MCF 10A (cell line): ENCODE measurements at places on chromosomes 16 and 17. TPM values are rescaled to one million over a fixed set of nuclear protein-coding genes. Genes with fewer than 3 reads are reported as not detected.

SEZ6 gene
- total RNA-seq, result not detected in 2 replicates

OSGIN1 gene
- 3.7 and 6.3 TPM in 2 replicates for total RNA-seq

GNGT2 gene
- total RNA-seq, result not detected in 2 replicates

CHCT1 gene
- not detected in 2 replicates for total RNA-seq

CACNA1H gene
- not detected in 2 replicates for total RNA-seq

TAC4 gene
- not detected in 2 replicates for total RNA-seq

TMEM235 gene
- not detected in 2 replicates for total RNA-seq

SLC13A2 gene
- total RNA-seq, result not detected in 2 replicates

CACNA1G gene
- not detected in 2 replicates for total RNA-seq

CNGB1 gene
- total RNA-seq, result 0.17 TPM in 1 of 2 replicates, not detected in the other

MFAP4 gene
- total RNA-seq, result not detected in 2 replicates

MTSS2 gene
- 75.8 and 78.7 TPM in 2 replicates for total RNA-seq

TAT gene
- total RNA-seq, result not detected in 2 replicates

KRTAP4-9 gene
- not detected in 2 replicates for total RNA-seq

GRIN2A gene
- not detected in 2 replicates for total RNA-seq

GPR179 gene
- total RNA-seq, result 0.09 and 0.37 TPM in 2 replicates

PRR29 gene
- not detected in 2 replicates for total RNA-seq

ITGAD gene
- not detected in 2 replicates for total RNA-seq

SEPTIN1 gene
- total RNA-seq, result 1.3 and 1.7 TPM in 2 replicates

CETP gene
- total RNA-seq, result not detected in 2 replicates

CA4 gene
- total RNA-seq, result not detected in 2 replicates

NAE1 gene
- 65.5 and 65.7 TPM in 2 replicates for total RNA-seq

LAT gene
- total RNA-seq, result 4.4 and 4.8 TPM in 2 replicates

CCL16 gene
- not detected in 2 replicates for total RNA-seq

GPR142 gene
- not detected in 2 replicates for total RNA-seq

ITGB3 gene
- 0.98 and 1.1 TPM in 2 replicates for total RNA-seq

SLC38A8 gene
- not detected in 2 replicates for total RNA-seq

CRHR1 gene
- not detected in 2 replicates for total RNA-seq

MLKL gene
- total RNA-seq, result 12.1 and 14.2 TPM in 2 replicates

CCL4L2 gene
- total RNA-seq, result not detected in 2 replicates

TMC8 gene
- total RNA-seq, result not detected in 2 replicates

PRR11 gene
- 35.7 and 48.5 TPM in 2 replicates for total RNA-seq

TBC1D26 gene
- total RNA-seq, result not detected in 2 replicates

CDH3 gene
- total RNA-seq, result 74.4 and 107 TPM in 2 replicates

SLC5A11 gene
- not detected in 2 replicates for total RNA-seq

PNMT gene
- total RNA-seq, result not detected in 2 replicates

C1QTNF8 gene
- total RNA-seq, result not detected in 2 replicates

CLEC18B gene
- 0.89 TPM in 1 of 2 replicates, not detected in the other for total RNA-seq
